CD4-positive, alpha-beta T cell treated with Interleukin-1 beta for 1 hour (primary cell): ENCODE measurements at places on chromosomes 16 and 17.

DNA sequence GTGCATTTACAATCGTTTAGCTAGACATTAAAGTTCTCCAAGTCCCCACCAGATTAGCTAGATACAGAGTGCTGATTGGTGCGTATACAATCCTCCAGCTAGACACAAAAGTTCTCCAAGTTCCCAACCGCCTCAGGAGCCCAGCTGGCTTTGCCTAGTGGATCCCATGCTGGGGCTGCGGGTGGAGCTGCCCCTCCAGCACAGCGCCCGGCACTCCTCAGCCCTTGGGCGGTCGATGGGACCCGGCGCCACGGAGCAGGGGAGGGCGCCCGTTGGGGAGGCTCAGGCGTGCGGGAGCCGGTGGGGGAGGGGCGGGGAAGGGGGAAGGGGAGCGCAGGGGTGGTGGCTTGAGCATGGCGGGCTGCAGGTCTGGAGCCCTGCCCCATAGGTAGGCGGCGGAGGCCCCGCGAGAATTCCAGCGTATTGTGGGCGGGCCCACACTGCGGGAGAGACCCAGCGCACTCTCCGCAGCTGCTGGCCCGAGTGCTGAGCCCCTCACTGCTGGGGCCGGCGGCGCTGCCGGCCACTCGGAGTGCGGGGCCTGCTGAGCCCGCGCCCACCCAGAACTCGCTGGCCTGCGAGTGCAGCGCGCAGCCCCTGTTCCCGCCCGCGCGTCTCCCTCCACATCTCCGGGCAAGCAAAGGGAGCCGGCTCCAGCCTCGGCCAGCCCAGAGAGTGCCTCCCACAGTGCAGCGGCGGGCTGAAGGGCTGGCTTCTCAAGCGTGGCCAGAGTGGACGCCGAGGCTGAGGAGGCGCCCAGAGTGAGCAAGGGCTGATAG, 907.5 kb downstream of the CDH8 start:
- no peak for DNase-seq

DNA sequence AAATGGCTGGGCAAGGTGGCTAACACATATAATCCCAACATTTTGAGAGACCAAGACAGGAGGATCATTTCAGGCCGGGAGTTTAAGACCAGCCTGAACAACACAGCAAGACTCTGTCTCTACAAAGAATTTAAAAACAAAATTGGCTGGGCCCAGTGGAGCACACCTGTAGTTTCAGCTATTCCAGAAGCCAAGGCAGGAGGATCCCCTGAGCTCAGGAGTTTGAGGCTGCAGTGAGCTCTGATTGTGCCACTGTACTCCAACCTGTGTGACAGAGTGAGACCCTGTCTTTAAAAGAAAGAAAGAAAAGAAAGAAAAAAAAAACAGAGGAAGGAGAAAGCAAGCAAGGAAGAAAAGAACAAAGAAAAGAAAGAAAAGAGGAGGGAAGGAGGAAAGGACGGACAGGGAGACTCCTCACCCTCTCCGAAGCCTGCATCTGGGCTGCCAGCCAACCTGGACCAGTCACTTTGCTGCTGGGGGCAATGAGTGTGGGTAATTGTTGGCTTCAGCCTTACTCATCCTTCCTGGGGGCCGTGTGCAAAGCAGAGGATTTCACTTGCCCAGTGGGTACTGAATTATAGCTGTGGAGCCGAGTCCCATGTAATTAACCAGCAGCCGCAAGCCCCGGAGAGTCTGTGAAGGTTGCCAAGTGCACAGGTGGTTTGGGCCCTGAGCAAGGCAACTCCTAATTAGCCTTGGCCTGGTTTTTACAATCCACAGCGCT, 6.7 kb upstream of the MT4 start:
- DNase-seq: no peak

- no peak for DNase-seq
Observed at GRCh38 chr16:78584991-78585390, 485.5 kb downstream of the WWOX start.

DNA sequence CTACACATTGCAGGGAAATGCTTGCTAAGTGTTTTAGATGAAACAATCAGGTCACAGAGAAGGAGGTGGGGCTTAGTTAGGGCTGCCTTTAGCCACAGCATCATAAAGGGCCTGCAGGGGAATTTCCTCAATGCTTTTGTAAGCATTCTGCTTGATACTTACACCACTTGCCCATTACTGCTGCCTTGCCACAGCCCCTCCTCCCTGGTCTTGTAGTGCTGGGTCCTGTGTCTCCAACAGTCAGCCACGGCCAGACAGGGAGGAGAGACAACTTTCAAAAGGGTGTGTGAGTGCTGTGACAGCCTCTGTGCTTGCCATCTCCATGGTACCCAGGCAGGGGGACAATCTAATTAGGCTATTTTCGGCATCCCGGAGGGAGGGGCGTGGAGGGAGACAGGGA, 111.2 kb downstream of the SHISA9 start:
- DNase-seq: no peak

DNA sequence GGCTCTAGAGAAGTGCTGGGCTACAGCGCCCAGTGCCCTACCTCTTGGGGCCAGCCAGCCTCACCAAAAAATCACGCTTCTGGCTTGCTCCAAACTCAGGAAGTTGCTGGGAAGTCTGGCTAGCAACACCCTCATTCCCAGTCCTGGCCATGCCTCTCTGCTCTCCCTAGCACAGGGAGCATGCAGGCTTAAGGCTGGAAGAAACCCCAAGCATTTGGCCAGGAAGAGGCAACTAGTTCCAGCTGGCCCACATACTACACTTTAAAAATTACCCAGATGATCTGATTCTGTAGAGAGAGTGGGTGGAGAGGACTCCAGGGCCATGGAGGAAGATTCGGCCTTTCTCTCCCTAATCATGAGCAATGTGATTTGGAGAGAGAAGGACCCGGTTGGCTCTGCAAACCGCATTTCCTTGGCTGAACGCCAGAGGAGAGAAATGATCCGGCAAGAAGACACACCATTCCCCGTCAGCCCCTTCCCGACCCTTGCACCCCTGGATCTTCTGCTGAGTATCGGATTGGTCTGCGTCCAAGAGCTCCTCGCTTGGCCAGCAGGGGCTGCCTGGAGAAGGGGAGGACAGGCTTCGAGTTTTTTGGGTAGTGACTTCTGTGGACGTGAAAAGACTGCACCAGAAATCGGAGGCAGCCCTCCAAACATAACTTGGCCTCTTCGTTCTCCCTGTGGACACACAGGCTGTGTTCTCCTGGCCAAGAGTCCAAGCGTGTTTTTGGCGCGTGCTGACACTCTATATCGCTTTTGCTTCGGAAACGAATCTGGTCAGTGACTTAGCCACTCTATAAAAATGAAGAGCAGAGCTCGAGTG, 406.3 kb downstream of the WWOX start:
- no peak for DNase-seq
